Tibial nerve (tissue), 4 donors: ENCODE measurements at places on chromosomes 11 and 22.

DNA sequence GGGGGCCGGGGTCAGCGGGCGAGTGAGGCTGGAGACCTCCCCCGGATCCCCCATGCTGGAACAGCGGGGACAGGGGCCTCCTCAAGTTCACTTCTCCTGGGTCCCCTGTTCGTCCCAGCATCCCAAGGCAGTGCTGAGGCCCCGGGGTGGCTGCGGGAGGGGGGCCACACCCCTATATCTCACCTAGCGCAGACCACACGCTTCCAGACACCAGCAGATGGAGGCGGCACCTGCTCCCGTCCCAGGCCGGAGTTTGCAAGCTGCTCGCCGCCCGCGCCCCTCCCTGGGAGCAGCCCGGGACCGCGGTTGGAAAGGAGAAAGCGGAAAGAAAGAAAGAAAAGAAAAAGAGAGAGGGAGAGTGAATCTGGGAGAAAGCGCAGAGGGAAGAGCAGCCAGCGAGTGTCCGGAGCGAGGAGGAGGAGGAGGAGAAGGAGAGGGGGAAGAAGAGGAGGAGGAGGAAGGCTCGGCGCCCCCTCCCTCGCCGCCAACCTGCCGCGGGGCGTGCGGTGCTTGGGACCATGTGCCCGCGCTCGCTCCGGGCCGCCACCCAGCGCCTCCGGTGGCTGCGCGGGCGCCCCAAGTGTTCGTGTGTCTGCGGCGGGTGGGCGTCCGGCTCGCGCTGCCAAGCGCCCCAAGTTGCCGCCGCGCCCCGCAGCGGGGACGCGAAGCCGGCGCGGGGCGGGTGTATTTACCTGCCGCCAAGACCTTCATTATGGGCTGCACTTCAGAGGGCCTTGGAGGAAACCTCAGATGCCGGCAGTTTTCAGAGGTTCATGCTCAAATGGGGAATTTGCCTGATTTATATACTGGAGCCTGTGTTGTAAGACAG, at the start of gene LIF:
Gene LIF, minus strand, starts transcription at position 775 of the 829 bp plus-strand sequence. Its CDS starts 64 bp downstream, at position 711.
- no peak for DNase-seq

DNA sequence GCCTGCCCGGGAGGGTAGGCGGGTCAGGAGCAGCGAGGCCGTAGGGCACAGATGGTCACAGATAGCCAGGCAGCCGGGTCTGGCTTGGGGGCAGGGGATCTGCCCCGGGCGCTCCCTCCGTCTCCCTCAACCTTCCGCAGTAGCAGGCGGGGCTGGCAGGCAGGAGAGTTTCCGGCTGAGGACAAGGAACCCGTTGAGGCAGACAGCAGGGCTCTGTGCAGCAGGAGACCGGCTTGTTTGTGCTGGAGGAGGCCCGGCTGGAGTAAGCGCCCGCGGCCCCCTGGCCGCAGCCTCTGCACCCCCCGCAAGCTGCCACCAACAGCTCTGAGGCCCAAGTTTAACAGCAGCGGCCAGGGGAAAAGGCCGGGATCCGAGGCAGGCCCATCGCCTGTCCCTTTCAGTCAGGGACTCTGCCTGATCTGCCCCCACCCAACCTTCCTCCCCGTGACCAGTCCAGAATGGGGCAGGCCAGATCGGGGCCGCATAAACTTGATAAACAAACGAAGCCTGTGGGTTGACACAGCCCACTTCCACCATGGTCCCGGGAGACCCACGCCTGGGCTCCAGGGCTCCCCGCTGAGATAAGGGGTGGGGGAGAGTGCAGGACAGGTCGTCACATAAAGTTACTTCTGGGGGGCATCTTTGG, 13.6 kb downstream of the SCARF2 start:
- no peak for DNase-seq

DNA sequence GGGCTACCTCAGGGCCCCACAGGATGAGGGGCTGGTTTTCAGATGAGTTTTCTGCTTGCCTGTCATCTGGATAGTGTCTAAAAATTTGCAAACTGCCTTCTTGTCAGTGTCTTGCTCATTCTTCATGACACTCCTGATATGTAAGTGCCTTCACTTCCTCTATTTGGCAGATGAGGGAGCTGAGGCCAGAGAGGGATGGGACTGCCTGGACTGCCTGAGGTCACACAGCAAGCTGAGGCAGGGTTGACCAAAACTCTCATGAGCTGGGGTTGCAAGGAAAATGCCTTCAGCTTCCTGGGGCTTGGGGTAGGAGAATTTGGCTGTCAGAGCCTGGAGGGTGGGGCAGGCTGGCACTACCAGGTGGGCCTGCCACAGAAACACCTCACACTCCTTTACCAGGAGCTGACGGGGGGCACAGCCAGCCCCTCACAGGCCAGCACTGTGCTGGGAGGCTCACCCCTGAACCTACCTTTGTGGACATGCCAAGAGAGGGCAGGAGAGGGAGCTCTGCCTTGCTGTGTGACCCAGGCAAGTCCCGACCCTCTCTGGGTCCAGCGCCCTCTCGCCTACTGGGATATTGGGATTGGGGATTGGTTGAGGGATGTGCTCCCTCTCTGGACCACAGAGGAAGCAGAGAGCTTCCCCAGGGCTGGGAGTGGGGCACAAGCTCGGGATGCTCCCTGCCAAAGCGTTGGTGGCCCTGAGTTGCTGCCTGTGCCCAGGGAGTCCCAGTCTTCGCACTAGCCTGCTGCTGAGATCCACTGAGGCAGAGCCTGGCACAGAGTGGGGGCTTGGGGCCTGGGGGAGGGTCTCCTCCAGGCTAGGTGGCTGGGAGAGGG, 1.9 kb upstream of the P2RY6 start:
- no peak for DNase-seq

- DNase-seq, result no peak
Measured at GRCh38 chr11:59822989-59823566, 12.5 kb upstream of the MRPL16 start.

GRCh38 chr22:41915035-41915785, at the start of gene SHISA8:
Gene SHISA8 (minus strand): TSS chr22:41915074. CDS start chr22:41914667, 407 bp downstream.
- peak; percentile 26 for DNase-seq

DNA sequence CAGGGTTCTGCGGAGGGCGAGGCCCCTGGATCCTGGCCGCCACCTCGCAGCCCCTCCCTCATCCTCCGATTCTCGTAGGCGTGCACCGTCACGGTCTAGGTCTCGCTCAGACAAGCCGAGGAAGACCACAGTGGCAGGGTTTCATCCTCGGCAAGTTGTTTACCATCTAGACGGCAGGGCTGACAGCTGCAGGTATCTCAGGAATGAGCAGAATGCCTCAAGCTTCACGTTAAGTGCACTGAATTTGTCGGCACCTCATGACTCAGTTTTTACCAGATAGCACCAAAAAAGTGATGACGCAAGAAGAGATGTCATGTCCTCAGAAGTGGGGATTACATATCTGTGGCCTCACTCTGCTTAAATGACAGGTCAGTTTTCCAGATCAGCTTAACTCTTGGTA, 35.1 kb downstream of the WT1 start:
- DNase-seq, result no peak

DNA sequence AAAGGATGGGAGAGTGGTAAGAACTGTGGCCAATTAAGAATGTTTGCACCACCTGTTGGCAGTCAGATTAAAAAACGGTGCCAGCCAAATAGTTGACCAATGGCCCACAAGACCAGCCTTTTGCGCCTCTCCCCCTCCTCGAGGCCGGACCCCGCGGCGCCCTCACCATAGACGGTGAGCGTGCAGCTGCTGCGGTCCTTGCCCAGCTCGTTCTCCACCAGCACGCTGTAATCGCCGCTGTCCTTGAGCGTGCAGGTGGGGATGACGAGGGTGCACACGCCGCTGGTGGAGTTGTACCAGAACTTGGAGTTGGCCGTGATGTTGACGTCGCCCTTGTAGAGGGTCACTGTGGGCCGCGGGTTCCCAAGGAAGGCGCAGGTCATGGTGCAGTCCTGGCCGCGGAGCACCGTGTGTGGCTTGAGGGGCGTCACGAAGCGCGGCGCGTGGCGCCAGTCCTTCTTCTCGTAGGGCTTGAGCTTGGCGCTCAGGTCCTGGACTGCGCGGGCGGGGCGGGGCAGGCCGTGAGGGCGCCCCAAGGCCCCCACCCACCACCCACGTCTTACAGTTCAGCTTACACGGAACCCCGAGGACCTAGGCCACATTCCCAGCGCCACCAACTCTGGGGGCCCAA, 7.2 kb downstream of the TMEM86A start:
- DNase-seq, result no peak

DNA sequence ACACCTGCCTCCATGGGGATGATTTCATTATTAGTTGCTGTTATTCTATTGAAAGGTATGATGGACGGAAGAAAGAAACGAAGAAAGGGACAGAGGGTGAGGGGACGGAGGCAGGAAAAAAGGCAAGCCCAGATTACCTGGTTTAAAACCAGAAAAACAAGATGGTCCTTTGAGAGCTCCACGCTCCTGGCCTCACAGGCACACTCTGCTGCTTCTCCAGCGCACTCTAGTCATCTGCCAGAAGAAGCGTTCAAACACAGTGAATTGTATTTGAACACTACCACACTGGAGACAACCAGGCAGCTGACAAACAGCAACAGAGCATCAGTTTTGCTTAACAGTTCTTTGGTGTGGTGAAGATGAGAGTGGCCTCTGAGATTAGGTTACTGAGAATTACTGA, 216.9 kb downstream of the CADM1 start:
- no peak for DNase-seq

- no peak for DNase-seq
Measured at GRCh38 chr11:119316729-119317591, at the start of gene MCAM. Gene MCAM (minus strand): TSS chr11:119317130. CDS start chr11:119317101, 29 bp downstream.

GRCh38 chr22:49992921-49993648, 19.5 kb downstream of the IL17REL start:
- DNase-seq, result peak; percentile 13

DNA sequence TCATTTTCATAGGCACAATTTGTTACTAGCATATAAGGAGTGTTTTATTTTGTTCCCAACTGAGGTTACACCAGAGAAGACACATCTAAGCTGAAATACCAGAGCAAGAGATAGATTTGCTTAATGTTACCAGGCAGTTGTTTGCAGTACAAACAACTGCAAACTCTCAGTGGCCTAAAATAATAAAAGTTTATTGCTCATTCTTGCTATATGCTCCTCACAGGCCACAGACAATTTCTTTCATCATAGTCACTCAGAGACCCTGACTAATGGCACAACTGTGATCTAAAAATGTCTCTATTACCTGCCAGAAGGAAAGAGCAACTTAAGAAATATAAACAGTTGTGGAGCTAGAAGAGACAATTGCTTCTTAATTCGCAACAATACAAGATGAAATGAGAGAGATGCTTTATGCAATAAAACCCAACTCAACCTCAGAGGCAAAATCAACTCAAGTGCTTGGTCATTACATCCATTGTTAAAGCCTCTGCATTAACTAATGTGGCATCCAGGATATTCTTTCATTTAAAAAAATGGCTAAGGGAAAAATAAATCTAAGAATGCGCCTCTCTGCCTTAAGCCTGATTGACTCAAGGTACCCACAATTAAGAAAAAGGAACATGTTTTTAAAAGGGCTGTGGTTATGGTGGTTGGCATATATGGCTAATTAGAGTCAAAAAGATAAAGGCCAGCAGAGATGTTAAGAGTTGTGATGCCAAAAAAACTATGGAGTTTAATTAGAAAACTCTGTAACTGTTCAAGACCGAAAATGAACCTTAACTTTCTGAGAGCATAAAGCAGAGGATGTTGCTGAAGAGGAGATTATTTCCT, 103.7 kb downstream of the CD44 start:
- DNase-seq, result no peak

GRCh38 chr11:43989162-43989981, 46.9 kb downstream of the C11orf96 start:
- DNase-seq, result peak; percentile 37

DNA sequence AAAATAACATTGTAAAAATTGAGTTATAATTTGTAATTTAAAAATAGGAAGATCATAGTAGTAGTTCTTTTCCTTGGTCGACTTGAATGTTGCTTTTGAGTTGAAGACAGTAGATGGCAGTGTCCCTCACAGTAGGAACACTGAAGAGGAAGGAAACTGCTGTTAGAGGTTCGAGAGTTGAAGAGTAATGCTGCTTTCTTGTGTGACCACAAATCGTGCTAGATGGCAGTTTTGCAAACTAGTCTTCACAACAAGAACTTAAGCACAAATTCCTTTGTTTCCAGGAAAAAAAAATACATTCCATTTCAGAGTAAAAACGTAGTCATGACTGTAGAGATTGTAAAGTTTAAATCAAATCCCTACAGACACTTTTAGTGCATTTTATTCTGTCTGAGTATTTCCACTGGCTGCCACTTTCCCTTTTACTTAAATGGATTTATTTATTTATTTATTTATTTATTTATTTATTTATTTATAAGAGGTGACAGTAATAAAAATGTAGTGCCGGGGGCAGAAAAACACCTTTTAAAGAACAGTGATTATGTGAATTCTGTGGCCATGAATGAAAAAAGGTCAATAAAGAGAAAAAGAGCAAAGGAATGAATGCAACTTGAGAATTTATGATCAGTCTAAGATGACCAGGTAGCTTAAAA, 54.6 kb downstream of the SPECC1L start:
- peak; percentile 48 for DNase-seq

GRCh38 chr11:111166598-111166997, 78.9 kb upstream of the POU2AF2 start:
- no peak for DNase-seq

- no peak for DNase-seq
Measured at GRCh38 chr11:15651816-15652215, 537.1 kb downstream of the INSC start.

DNA sequence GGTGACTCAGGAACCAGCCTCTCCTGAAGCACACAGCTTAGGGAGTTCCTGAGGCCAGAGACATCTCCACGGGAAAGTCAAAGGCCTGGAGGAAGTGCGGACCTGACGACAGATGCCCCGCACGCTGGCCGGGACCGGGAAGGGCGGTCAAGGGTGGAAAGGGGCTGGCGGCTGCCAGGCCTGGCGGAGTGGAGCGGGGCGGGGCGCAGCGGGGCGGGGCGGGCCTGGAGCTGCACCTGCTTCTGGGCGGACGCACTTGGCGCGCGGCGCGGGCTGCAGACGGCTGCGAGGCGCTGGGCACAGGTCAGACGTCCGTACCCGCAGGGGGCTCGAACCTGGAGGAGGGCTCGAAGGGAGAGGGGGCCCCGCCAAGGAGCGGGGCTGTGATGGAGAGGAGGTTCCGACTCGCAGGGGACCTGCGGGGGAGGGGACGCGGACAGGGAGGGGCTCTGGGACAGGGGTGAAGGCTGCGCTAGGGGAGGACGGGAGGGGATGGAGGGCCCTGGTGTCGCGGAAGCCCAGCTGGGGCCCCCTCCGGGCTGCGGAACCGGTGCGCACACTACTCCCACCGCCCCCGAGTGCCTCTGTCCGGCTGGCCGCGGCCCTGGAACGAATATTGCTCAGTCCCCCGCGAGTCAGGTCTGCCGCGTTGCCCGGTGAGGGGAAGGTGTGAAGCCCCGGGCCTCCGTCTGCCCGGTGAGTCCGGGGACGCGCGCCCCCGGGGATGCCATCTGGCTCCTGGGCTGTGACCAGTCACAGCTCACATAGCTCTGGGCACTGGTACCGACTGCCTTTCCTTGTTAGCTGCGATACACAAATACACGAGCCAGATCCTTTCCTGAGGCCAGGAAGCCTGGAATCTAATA, at the start of gene TMEM45B:
Gene TMEM45B, plus strand, starts transcription at position 253 of the 866 bp plus-strand sequence. CDS start 36,635 bp downstream, outside the sequence.
- DNase-seq, result no peak

- no peak for DNase-seq
Measured at GRCh38 chr11:86624366-86624765, 48.0 kb downstream of the ME3 start.

DNA sequence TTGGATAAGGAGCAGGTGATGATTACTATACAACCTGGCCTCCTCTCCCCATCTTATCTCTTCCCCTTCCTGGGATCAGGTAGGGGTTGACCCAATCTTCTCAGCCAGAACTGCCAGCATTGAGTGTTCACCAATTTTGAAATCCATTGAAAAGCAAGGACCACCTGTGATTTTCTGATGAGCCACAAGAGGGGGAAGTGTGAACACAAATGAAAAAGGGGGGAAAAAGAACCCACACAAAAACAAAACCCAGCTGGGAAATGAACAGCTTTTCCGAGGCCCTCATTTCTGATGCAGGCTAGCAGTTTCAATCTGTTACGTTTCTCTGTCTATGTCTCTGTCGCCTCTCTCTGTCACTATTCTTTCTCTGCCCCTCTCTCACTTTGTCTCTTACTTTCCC, 161.9 kb downstream of the INSC start:
- DNase-seq, result no peak
